ENCODE measurements at places on chromosomes 11 and 22.
A peak's percentile ranks its signal among the peaks of the same experiment; 100 is the strongest.

DNA sequence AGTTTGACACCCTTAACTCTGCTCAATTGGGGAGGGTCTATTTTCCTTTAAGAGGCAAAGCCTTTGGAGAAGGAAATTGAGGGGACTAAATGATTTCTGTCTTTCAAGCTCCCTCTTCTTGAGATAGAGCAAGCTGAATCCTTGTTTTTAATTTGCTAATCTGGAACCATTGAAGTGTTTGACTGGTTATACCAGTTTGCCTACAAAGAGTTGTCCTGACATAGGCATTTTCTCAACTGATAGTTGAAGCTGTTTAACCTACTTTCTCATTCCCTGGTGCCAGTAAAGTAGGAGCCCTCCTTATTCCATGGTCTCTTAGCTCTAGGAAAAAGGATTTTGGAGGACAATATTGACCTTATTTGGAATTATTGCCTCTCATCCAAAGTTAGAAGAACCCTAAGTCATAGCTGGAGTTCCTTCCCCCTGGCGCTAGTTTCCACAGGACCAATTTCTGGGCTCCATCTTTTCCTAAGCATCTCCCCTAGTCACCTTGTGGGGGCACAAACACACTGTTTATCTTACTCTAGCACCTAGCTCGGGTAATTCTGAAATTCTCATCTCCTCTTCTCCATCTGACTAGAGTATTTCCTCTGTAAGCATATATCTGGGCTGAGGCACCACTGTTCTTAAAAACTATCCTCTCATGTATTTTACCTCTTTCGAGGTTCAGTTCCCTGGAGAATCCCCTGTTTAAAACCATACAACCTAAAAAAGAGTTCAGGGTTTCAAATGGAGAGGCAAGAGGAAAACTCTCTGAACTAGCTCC, 7.4 kb downstream of the ZDHHC5 start:
- DNase-seq: no peak

DNA sequence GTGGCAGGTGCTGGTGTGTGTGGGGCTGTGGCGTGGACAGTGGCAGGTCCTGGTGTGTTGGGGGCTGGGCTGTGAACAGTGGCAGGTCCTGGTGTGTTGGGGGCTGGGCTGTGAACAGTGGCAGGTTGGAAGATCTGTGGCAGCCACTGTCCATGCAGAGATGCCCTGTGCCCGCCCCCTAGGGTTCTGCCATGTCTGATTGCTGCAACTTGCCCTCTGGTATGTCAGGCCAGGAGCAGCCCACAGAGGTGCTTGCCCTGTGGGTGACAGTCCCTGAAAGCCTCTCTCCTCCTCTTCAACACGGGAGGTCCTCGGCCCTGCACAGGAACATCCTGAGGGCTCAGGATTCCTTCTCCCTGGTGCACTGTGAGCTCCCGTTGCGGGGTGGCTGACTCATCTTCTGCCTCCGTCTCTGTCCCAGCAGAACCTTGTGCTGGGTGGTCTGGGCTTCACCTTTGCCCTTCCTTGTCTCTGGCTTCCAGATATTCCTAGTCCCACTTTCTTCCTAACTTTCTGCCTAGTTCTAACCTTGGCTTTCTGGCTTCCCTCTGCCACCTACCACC, 13.5 kb downstream of the OPCML start:
- no peak for DNase-seq

DNA sequence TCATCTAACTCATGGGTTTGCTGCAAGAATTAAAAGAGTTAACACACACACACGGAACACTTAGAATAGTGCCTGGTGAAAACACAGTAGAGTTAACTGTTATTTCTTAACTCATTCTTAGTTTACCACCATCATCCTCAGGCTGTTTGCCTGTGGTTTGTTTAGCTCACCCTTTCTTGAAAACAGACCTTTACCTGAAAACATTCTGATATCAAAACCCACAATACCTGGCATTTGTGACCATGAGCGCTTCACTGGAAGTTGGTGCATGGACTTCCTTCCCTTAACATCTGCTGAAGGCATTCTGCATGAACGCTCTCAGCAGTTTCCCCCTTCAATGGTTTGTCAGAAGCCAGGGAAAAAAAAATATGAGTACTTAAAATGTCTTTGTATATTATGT, 256.0 kb downstream of the ETS1 start:
- DNase-seq: no peak

DNA sequence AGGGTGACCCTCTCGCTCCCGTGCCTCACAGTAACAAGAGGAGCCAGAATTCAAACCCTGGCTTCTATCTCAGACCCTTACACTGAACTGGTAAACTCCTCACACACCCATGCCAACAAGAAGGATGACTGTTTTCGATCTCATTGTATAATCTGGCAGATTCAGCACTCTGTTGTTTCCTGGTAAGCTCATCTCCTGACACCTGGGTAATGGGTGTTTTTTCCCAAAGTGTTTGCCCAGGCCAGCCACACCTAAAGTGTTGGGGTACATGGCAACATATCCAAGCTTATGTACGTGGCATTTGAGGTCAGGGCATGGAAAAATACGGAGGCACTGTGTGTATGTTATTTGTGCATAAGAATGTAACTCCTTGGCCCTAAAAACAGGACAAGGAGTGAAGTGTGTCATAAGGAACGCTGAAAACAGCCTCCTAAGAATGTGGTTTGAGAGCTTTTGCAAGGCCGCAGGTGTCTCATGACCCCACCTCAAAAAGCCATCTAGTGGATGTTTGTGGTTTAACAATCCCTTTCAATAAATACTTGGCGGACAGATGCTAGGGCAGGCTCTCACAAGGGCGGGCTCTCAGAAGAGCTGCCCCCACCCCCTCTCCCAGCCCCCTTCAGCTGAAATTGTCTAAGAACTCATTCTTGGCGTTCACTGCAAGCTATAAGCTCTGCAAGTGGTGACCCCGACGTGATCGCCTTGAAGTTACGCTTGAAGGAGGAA, at the start of gene MS4A15:
Gene MS4A15 (plus strand): TSS at position 561 of the 726 bp plus-strand sequence. CDS start 6,867 bp downstream, outside the sequence.
- no peak for DNase-seq

- DNase-seq: peak; percentile 88
Measured at GRCh38 chr22:28882878-28883656, at the start of gene ZNRF3. Gene ZNRF3, plus strand, starts transcription at chr22:28883572. Its CDS starts 195 bp downstream, at chr22:28883767.

GRCh38 chr22:38191731-38192474, 9.9 kb upstream of the MAFF start:
- no peak for DNase-seq

DNA sequence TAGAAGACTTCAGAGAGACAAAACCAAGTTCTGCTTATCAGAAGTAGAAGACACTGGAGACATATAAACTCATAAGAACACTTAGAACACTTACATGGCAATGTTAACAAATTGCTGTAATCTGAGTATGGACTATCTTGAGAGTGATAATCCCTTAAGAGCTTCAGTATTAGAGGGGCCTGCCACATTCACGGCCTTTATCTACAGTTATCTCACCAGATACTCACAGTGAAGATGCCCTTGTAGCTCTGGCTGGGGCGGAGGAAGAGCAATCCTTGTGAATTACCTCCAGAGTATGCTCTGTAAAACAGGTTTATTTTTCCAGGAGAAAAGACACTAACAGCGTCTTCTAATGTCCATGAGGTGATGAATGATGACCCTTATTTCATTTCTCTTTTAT, 762.8 kb downstream of the FAM181B start:
- no peak for DNase-seq

- DNase-seq: no peak
Measured at GRCh38 chr11:10645212-10645795, 48.3 kb downstream of the IRAG1 start.

DNA sequence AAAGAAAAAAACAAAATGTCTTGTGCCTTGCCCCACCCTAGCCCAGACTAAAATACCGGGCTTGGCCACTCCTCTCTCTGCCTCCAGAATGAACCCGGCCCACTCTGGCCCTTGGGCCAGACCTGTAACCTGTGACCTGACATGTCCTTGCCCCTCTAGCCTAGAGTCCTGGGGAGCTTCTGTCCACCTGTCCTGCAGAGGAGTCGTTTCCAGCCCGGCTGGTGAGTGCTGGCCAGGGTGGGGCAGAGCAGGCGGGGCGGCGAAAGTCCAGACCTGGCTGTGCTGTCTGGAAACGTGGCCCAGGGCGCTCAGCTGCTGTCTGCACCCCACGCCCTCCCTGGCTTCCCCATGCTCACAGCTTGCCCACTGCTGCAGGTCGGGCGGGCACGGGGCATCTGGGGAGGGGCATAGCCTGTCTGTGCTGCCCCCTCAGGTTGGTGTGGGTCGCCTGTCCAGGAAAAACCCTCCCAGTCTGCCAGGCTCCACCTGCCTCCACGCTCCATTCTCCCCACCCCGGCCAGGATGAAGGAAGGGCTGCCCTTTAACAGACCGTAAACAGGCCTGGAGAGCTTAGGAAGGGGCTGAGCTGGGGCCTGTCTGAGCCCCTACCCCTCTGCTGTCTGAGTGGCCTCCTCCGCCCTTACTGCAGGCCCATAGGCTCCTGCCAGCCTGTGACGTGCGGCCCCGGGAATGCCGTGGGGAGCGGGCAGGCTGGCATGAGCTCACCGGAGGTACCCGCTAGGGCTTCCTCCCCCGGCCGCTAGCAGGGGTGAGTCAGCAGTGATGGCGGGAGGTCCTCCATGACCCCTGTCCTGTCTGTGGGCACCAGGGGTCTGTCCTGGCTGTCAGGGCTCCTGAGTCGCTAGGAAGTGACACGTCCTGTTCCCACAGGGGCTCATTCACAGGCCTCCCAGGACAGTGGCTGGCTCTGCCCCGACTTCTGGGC, 1.9 kb downstream of the CD151 start:
- DNase-seq: peak; percentile 50

DNA sequence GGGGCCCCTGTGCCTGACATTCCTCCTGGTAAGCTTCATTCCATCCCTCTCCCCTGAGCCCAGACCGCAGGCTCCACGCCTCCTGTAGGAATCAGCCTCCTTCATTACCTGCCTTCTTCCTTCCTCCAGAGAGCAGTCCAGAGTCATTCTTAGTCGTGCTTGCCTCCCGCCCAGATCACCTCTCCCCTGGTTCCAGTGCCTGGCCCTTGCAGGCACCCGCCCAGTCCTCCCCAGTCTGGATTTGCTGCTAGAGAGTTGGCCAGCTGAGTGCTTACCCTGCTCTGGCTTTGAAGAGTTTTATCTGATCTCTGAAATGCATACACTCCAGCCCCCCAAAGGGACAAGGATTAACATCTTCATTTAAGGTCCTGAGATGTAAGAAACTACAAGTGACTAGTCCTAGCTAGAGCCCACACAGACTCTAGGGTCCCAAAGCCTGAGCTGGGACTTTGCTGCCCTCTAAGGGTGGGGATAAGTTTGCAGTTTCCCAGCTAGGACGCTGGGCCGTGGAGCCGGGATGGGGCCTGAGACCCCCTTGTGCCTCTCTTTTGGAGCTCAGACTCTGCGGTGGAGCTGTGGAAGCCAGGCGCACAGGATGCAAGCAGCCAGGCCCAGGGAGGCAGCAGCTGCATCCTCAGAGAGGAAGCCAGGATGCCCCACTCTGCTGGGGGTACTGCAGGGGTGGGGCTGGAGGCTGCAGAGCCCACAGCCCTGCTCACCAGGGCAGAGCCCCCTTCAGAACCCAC, 1.6 kb downstream of the NR1H3 start:
- DNase-seq: peak; percentile 50

DNA sequence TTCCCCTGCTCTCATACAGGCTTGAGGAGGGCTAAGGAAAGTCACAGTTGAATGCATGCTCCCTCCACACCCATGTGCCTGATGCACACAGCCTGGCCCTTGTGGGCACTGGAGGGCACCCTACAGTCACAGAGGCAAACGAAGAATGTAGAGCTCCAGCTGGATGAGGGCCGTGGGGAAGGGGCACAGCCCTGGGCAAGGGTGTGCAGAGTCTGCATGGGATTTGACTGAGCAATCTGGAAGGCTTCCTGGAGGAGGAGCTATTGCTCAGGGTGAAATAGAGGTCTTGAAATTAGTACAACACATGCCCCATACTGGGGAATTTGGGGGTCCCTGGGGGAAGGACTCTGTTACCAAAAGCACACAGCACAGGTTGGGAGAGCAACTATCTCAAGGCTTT, 64.0 kb downstream of the KCNQ1 start:
- DNase-seq: no peak

- no peak for DNase-seq
Measured at GRCh38 chr22:48239461-48240147, 1477.2 kb downstream of the TBC1D22A start.

DNA sequence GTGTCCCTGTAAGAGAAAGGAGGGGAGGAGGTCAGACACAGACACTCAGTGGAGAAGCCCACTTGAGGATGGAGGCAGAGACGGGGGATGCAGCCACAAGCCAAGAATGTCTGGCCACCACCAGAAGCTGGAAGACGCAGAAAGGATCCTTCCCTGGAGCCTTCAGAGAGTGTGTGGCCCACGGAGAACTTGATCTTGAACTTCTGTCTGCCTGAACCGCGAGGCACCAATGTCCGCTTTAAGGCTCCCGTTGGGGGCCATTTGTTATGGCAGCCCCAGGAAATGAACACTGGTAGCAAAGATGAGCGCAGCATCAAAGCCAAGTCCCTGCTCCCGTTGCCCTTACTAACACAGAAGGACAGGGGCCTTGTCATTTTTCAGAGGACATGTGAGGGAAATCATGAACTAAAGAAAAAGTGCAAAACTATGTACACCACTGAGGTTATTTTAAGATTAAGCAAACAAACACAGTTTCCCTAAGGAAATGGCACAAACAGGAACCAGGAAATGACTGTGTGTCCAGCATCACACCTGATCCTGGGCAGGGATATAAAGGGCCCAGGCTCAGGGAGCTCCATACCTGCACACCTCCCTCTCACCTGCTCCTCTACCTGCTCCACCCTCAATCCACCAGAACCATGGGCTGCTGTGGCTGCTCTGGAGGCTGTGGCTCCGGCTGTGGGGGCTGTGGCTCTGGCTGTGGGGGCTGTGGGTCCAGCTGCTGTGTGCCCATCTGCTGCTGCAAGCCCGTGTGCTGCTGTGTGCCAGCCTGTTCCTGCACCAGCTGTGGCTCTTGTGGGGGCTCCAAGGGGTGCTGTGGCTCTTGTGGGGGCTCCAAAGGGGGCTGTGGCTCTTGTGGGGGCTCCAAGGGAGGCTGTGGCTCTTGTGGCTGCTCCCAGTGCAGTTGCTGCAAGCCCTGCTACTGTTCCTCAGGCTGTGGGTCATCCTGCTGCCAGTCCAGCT, at the start of gene KRTAP5-6:
Gene KRTAP5-6 (plus strand): TSS at position 588 of the 963 bp plus-strand sequence. CDS start 51 bp downstream, at position 639.
- no peak for DNase-seq

DNA sequence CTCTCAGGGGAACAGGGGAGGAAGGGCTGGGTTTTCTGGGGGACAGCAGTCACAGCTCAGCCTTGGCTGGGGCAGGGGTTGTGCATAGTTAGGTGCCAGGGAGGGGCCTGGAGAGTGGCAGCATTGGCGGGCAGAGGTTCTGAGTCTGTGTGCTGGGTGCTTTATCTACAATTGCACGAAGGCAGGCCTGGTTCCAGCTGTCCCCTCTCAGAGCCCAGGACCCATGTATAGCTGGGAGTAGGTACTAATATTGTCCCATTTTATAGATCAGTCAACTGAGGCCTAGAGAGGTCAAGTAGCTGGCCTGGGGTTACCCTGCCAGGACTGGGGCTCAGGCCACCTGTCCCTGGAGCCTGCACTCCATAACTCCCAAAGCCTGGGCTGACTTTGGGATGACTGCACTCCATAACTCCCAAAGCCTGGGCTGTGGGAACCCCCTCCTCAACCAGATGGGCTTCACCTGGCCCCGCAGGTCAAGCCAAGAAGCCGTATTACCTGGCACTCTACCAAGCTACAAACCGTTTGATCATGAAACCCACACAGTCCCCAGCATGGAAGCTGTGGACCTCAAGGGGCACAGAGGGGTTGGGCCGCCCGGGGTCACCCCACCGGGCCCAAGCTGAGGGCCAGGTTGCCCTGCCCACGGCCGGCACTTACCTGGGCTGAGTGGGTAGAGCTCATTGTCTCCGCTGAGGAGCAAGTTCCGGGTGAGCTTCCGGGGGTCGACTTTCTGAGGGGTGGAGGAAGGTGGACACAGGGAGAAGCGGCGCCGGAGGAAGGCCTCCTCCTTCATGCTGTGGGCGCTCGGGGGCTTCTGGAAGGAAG, 36.5 kb downstream of the OSBPL5 start:
- DNase-seq: no peak

GRCh38 chr11:65900125-65900898, at the start of gene FOSL1:
Gene FOSL1, minus strand, starts transcription at chr11:65900388. Its CDS starts 49 bp downstream, at chr11:65900339.
- peak; percentile 97 for DNase-seq
